Activated effector memory CD4-positive, alpha-beta T cell treated with Interleukin-2 at 50 U/mL for 16 hours (primary cell): ENCODE measurements at places on chromosomes 4 and X.

DNA sequence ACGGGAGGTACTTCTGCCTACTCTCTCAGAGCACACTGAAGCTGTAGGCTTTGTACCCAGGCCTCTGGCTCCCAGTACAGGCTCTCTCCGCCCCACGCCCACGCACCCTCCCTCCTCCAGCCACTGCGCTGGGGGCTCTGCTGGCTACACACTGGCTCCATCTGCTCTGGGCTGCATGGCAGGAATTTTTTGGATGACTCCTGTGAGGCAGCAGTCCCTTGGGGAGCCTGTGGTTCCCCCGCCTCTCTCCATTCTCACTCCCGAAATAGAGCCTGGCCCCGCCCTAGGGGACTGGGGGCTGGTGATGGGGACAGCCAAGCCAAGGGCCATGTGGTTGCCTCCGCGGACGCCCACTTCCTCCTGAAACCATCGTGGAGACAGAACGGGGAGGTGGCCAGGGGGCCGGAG is 58.1 kb upstream of the ADRA2C start:
- DNase-seq = no peak

- DNase-seq = no peak
Measured at GRCh38 chr4:170386511-170386910, 296.8 kb upstream of the AADAT start.

DNA sequence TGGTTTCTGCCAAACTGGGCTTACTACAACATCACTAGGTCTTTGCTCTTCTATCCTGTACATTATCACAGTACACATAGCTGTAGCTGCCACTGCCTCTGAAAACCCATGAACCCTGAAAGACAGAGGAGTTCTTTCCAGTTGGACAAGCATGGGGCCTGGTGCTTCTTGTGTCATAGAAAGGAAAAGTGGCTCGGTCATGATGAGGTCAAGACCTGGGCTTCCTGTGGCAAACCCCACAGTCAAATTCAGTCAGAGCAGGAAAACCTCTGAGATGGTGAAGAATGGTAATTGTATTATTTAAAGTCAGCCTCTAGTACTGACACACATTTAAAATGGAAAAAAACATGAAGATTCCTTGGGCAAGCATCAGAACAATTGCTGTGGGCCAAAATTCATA is 133.3 kb upstream of the PRPS2 start:
- DNase-seq = no peak

DNA sequence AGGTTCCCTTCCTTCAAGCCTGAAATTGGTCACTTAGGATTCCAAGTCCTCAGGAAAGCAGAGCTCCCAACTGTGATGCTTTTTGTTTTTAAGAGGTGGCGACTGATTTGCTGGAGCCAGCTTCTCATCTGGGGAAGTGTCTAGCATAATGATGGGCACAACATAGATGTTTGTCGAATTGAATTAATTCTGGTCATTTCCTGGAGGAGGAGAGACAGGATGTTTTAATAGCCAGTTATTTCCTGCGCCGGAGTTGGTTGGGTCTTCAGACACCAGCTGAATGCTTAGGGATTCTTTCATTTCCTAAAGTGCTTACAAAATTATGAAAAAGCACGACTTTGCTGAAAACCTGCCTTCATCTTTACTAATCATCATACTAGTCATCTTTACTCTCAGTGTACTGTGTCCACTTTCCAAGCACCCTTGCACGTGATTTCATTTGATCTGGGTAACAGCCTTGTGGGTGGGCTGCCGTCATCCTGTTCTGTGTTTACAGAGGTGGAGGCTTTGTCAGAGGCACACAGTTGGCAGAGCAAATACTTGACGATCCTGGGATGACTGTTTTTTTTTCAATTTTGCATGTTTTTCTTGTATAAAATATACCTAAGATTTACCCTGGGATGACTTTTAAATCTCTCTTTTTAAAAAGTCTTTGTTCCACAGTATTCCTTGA is 49.5 kb downstream of the RGS12 start:
- no peak for DNase-seq

GRCh38 chr4:101274888-101275752 is 72.2 kb downstream of the PPP3CA start:
- DNase-seq = no peak
